MCF 10A (cell line): ENCODE measurements at places on chromosomes 3 and 15. TPM values are rescaled to one million over a fixed set of nuclear protein-coding genes. Genes with fewer than 3 reads are reported as not detected.

GRCh38 chr3:192284443-192285072 is 442.8 kb downstream of the FGF12 start:
- H3K4me3 ChIP-seq: no peak overlapping the region
- no peaks in the 10 kb centered on the region for H3K4me1 ChIP-seq
- no peak for DNase-seq

Gene C3orf49
- not detected in 2 replicates for total RNA-seq

Gene SGO1
- total RNA-seq: 6.8 and 12.2 TPM in 2 replicates

Gene SLC49A4
- total RNA-seq: 10.4 and 11.4 TPM in 2 replicates

Gene ITIH1
- total RNA-seq: not detected in 2 replicates

DNA sequence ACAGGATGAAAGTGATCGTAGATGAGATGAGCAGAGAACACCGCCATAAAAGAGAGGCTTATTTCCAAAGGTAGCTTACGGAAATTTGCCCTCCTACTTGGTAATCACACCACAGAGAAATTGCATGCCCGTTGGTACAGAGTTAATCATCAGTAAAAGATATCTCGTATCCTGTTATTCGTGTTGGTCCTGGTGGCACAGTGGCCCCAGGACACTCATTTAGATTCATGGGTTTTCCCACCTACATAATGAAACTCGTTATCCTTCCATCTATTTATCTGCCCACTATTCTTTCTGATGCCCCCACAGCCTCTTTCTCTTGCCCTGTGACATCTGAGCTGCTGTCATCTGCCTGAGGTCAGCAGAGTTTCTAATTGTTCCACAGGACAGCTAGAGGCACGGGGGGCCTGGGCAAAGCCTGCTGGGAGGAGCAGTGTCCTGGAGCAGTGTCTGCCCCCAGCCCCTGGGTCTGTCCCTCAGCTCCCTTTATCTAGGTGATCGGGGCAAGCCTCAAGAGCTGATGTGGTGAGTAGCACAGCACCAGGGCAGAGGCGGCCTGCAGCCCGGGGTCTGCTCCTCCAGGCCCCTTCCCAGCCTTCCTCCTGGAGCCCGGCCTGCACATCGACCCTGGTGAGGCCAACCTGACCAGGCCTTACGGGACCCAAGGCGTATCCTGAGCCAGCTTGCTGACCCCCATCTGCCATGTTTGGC is 42.2 kb downstream of the PXYLP1 start:
- no peak for DNase-seq
- H3K4me1 ChIP-seq: peaks cover 12% of the 10 kb centered on the region
- no peak overlapping the region for H3K4me3 ChIP-seq
- peaks cover 4% of the 10 kb centered on the region for H3K36me3 ChIP-seq
- no peaks in the 10 kb centered on the region for H3K27me3 ChIP-seq
- H3K27ac ChIP-seq: peak overlapping the region; percentile 67

Gene CIP2A
- total RNA-seq: 15.5 and 23.9 TPM in 2 replicates

- no peak for DNase-seq
- H3K4me1 ChIP-seq: no peaks in the 10 kb centered on the region
- no peaks in the 10 kb centered on the region for H3K27me3 ChIP-seq
- no peaks in the 10 kb centered on the region for H3K36me3 ChIP-seq
- no peak overlapping the region for H3K4me3 ChIP-seq
These were observed 195.6 kb upstream of the CFAP20DC start for GRCh38 chr3:59245300-59245858.

DNA sequence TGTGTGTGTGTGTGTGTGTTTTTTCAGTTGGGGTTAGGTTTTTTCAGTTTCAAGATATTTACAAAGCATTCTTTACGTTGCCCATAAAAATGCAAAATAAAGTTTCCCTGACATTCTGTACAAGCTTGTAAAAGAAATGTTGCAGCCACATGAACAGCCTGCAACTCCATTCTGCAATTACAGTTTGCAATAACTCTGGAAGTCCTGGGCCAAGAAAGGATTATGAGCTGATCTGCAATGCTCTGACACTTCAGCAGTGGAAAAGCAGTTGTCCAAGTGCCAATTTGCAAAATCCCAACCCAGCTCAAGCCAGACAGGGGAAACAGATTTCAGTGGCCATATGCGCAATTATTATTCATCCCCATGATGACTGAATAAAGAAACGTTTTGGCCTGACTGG is 322.1 kb downstream of the MEX3B start:
- H3K4me3 ChIP-seq: no peak overlapping the region
- H3K36me3 ChIP-seq: peaks cover 1% of the 10 kb centered on the region
- peaks cover 6% of the 10 kb centered on the region for H3K4me1 ChIP-seq
- H3K27me3 ChIP-seq: no peaks in the 10 kb centered on the region

Gene CFAP100
- not detected in 2 replicates for total RNA-seq

Gene MYL3
- total RNA-seq: not detected in 2 replicates

Gene AMIGO3
- 0.79 TPM in 1 of 2 replicates, not detected in the other for total RNA-seq

- H3K4me1 ChIP-seq: no peaks in the 10 kb centered on the region
- DNase-seq: no peak
- H3K36me3 ChIP-seq: peaks cover 58% of the 10 kb centered on the region
- H3K4me3 ChIP-seq: no peak overlapping the region
- H3K27ac ChIP-seq: no peak overlapping the region
These were observed 6.4 kb upstream of the FAM219B start for GRCh38 chr15:74913041-74913440.

Gene MKRN2OS
- 0.37 and 0.47 TPM in 2 replicates for total RNA-seq

DNA sequence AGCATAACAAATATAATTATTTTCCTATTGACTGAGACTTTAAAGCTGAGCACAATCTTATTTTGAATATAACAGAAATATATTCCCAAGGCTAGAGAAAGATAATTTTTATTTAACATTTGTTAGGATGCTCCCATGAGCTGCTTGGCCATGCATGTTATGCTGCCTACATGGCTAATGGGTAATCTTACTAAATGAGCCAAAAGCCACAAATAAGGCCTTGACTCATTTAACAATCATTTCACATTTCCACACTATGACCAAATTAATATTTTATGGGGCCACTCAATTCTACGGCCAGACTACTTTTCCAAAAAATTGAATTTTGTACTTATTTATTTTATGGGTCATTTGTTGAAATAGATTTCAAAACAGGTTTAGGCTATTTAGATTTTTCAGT is 141.7 kb downstream of the MEIS2 start:
- H3K36me3 ChIP-seq: no peaks in the 10 kb centered on the region
- no peaks in the 10 kb centered on the region for H3K4me1 ChIP-seq
- no peak for DNase-seq

Gene SLC6A20
- not detected in 2 replicates for total RNA-seq

- no peak overlapping the region for H3K4me3 ChIP-seq
- H3K36me3 ChIP-seq: peaks cover 26% of the 10 kb centered on the region
- H3K27me3 ChIP-seq: no peaks in the 10 kb centered on the region
- peak overlapping the region; percentile 20 for H3K27ac ChIP-seq
- no peak for DNase-seq
These were observed 53.8 kb downstream of the TM4SF4 start for GRCh38 chr3:149528340-149528650.

- peaks cover 21% of the 10 kb centered on the region for H3K4me1 ChIP-seq
- H3K36me3 ChIP-seq: no peaks in the 10 kb centered on the region
- peak; percentile 70 for DNase-seq
These were observed 129.1 kb upstream of the UMPS start for GRCh38 chr3:124601190-124601589.

DNA sequence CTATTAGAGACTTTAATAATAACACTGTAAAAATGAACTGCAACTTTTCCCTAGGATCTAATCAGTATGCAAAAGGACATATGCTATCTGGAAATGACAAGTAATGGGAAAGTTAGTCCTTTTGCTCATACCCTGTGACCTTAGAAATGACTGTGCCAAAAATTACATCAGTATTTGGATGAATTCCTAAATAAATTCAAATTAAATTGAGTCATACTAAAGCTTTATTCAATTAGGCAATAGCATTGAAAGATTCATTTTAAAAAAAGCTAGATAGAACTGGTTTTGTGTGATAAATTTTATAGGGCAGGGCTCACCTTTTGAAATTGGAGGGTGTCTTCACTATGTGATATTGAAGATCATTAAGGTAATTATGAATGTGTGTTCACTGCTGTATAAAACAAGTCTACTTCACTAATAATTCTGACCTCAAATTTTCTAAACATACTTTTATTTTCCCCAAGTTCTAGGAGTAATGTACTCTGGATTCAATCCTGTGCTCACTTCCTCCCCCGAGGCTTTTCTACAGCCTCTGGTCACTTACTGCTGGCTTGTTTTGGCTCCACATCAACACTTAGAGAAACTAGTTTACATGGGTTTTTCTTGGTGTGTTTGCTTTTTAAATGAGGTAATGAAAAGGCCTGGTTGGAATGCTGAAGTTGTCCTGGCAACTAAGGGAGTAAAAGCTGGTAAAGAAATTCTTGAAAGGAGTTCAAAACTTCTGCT is 44.4 kb upstream of the SPTSSB start:
- peak overlapping the region; percentile 88 for H3K27ac ChIP-seq
- peaks cover 29% of the 10 kb centered on the region for H3K4me1 ChIP-seq
- H3K36me3 ChIP-seq: no peaks in the 10 kb centered on the region
- H3K27me3 ChIP-seq: no peaks in the 10 kb centered on the region

- no peaks in the 10 kb centered on the region for H3K36me3 ChIP-seq
- peak; percentile 32 for DNase-seq
- peaks cover 16% of the 10 kb centered on the region for H3K4me1 ChIP-seq
- no peaks in the 10 kb centered on the region for H3K27me3 ChIP-seq
These were observed 1075.1 kb downstream of the AGBL1 start for GRCh38 chr15:87154761-87155160.

Gene KCTD6
- 9.9 and 10.6 TPM in 2 replicates for total RNA-seq

GRCh38 chr3:132822837-132823236 is 100.6 kb upstream of the NPHP3 start:
- peaks cover 15% of the 10 kb centered on the region for H3K27me3 ChIP-seq
- H3K4me3 ChIP-seq: no peak overlapping the region
- H3K4me1 ChIP-seq: no peaks in the 10 kb centered on the region
- no peak for DNase-seq
- no peaks in the 10 kb centered on the region for H3K36me3 ChIP-seq

DNA sequence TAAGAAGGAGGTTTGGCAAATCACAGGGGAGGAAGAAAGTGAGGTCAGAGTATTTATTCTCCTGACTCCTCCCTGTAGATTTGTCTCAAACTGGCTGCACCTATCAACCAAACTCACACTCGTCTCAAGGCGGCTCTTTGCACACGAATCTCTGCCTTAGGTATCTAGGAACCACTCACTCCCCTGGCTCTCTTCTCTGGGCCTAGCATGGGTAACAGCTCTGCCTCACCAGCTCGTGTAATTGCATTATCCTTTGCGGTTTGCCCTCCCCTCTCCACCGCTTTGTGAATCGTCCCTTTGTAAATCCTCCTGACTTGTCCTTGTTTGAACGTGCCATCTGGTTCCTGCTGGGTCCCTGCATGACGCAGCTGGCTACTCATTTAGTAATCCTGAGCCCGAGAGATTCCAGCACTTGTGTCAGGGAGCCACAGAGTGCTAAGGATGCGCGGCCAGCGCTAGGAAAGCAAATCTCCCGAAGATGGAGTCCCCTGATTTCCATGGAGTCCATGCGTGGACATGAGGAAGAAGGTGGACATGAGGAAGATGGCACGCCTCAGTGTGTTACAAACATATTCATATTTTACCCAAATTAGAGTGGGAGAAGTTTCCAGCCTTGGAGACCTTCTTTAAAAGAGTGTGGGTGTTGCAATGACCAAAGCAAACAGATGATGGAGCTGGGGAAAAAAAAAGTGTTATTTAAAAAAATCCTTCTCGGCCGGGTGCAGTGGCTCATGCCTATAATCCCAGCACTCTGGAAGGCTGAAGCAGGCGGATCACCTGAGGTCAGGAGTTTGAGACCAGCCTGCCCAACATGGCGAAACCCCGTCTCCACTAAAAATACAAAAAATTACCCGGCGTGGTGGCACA is 26.7 kb downstream of the NRROS start:
- peaks cover 12% of the 10 kb centered on the region for H3K27me3 ChIP-seq
- H3K27ac ChIP-seq: peak overlapping the region; percentile 9
- no peaks in the 10 kb centered on the region for H3K36me3 ChIP-seq
- no peak overlapping the region for H3K4me3 ChIP-seq

- peak overlapping the region; percentile 65 for H3K27ac ChIP-seq
- peaks cover 34% of the 10 kb centered on the region for H3K4me1 ChIP-seq
- H3K4me3 ChIP-seq: no peak overlapping the region
- H3K27me3 ChIP-seq: no peaks in the 10 kb centered on the region
- no peaks in the 10 kb centered on the region for H3K36me3 ChIP-seq
These were observed 5.0 kb downstream of the GXYLT2 start for GRCh38 chr3:72892870-72893269.

Gene LINGO1
- not detected in 2 replicates for total RNA-seq

Gene DUOXA2
- total RNA-seq: not detected in 2 replicates

GRCh38 chr3:4994823-4995499 is 15.7 kb downstream of the BHLHE40 start:
- H3K4me3 ChIP-seq: no peak overlapping the region
- peak overlapping the region; percentile 89 for H3K27ac ChIP-seq
- H3K4me1 ChIP-seq: peaks cover 23% of the 10 kb centered on the region
- H3K27me3 ChIP-seq: no peaks in the 10 kb centered on the region
- peak; percentile 98 for DNase-seq

- no peak for DNase-seq
- no peaks in the 10 kb centered on the region for H3K4me1 ChIP-seq
- H3K36me3 ChIP-seq: no peaks in the 10 kb centered on the region
- H3K27me3 ChIP-seq: no peaks in the 10 kb centered on the region
These were observed 253.6 kb upstream of the PEX5L start for GRCh38 chr3:180290300-180290699.

DNA sequence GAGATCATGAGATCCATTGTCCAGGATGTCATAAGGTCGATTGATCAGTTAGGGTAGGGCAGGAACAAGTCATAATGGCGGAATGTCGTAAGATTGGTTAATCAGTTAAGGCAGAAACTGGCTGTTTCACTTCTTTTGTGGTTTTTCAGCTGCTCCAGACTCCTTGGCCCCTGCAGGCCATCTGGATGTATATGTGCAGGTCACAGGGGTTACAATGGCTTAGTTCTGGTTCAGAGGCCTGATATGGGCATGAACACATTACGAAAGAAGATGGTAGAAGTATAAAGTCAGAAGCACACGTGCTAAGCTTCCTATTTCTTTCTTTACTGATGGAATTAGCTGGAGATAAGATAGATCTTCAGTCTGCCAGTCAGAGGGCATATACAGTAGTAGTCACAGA is 315.4 kb upstream of the LRRC3B start:
- H3K4me1 ChIP-seq: peaks cover 5% of the 10 kb centered on the region
- no peak for DNase-seq
- no peak overlapping the region for H3K4me3 ChIP-seq
- no peaks in the 10 kb centered on the region for H3K36me3 ChIP-seq
- H3K27me3 ChIP-seq: no peaks in the 10 kb centered on the region

GRCh38 chr3:30523366-30523765 is 83.0 kb upstream of the TGFBR2 start:
- H3K4me1 ChIP-seq: peaks cover 33% of the 10 kb centered on the region
- H3K4me3 ChIP-seq: no peak overlapping the region
- DNase-seq: no peak
- H3K27me3 ChIP-seq: no peaks in the 10 kb centered on the region

Gene SLC9A9
- total RNA-seq: 2.0 and 2.2 TPM in 2 replicates

Gene GRAMD1C
- total RNA-seq: 0.64 and 0.79 TPM in 2 replicates

DNA sequence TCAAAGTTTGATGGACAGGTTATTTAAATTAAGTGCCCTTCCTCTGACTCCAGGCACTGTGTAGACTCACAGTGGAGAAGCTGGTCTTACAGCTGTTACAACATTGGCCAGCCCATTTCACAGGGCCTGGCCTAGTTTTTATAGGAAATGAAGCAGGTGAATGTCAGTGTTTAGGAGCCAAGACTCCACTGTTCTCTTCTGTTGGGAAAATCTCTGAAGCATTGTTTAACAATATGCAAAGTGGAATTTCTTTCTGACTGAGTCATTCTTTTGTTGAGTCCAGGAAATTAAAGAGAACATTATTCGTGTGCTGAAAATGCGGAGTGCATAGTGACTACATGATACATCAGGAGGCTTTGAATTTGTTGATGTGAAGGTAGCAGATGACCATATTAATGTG is 64.7 kb downstream of the ARRDC4 start:
- H3K4me3 ChIP-seq: no peak overlapping the region
- no peaks in the 10 kb centered on the region for H3K27me3 ChIP-seq
- DNase-seq: peak; percentile 56
- H3K27ac ChIP-seq: no peak overlapping the region
